ENCODE measurements at places on chromosomes 12 and 14.

- DNase-seq, result no peak
Observed at GRCh38 chr12:71011261-71011660, 90.7 kb upstream of the PTPRR start.

GRCh38 chr12:119134284-119135072 is 44.3 kb upstream of the HSPB8 start:
- DNase-seq, result no peak

- DNase-seq, result no peak
Observed at GRCh38 chr12:13631873-13632272, 349.5 kb downstream of the GRIN2B start.

- no peak for DNase-seq
Observed at GRCh38 chr12:19957308-19958125, 410.8 kb upstream of the PDE3A start.

DNA sequence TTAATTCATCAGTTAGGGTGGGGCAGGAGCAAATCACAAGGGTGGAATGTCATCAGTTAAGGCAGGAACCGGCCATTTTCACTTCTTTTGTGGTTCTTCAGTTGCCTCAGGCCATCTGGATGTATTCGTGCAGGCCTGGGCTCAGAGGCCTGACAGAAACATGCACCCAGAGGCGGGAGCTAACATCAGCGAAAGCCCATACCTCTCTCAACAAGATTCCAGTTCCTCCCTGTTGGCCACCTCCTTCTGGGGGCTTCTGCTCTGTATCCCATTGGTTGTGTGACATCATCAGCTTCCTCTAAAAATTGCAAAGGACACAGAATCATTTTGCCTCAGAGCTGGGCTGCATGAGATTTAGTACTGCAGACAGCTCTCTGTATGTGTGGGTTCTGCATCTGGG is 134.3 kb downstream of the ZNF664 start:
- DNase-seq, result no peak

DNA sequence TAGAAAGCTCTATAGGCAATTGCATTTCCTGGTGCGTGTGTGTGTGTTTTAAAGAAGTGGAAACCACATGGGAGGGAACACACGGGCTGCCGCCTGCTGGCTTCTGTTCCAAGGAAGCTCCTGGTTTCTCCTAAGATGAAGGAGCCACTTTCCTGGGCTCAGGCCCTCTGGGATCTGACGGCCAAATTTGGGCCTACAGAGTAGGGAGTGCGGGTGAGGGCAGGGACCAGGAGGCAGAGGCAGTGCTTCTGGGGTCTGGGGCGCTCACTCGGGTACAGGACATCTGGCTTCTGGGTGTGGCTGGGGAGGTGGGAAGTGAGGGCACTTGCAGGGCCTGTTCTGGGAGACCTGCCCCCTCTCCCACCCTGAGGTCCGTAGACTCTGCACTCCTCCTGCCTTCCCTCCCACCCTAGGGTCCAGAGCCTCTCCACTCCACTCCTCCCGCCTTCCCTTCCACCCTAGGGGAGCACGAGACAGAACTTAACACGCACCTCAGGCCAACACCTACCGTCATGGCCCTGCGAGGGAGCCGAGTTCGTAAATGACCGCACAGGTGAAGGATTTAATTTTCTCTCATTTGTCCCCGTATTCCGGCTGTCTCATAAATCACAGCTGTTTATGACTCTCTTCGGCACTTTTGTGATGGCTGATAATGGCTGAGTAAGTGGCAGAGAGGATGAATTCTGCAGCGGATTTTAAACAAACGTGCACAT is 127.7 kb downstream of the KIF26A start:
- no peak for DNase-seq

DNA sequence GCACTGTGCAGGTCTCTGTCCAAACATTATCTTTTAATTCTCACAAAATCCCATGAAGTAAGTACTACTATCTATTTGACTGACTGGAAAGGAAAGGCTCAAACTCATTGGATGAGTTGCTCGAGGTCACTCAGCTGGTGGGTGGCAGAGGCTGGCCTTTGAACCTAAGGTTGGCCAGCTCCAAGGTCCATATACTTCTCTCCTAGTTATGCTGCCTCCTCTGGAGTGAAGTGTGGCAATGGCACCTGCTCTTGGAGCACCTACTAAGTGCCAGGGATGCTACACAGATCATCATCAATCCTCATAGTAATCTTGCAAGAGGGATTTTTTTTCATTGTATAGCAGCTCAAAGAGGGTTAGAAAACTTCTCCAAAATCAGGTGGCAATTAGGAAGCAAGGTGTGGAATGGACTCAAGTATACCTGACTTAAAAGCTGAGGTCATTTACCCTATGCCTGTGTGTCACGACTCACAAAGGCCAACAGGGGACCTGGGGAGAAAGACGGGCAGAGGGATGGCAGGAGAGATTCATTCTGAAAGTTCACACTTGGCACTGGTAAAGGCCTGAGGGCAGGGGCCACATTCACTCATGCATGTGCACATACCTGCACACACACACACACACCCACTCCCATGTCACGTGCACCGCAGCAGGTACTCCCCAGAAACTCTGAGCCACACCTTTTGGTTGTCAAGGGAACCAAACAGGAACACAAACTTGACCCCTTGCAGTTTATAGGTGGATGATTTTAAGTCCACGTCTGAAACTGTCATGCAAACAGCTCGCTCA is 146.4 kb downstream of the FOXN3 start:
- DNase-seq, result no peak

DNA sequence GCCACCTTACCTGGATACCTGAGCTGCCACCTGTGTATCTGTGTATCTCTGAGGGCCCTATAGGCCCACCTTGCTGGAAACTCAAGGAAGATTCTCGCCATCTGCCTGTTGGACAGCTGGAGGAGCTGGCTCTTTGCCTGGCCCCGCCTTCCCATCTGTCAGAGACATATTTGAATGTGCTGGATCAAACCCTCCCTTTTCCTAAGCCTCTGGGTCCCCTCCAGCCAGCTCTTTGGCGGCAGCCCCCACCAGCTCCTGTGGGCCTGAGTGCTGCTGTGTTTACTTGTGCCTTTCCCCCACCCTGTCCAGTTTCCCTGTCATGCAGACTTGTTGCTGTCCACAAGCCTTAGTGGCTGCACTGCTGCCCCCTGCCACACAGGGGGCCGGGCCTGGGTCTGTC is 55.9 kb upstream of the SRSF5 start:
- no peak for DNase-seq

DNA sequence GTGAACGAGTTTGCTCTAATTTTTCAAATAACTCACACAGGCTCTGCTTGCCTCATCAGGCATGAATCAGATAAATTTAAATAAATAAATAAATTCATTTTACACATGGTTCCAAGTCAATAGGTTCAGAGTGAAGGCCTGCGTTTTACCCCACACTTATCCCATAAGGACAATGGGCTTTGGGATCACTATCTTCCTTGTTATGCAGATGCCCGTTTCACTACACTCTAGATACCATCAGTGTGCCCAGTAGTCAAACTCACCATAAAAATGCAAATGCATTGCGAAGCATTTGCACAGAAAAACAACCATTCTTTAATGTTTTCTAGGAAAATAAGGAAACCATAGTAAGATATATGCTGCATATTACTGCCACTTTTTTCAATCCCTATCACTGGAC is 155.9 kb upstream of the CCDC196 start:
- no peak for DNase-seq

GRCh38 chr12:6039894-6040601 is 84.4 kb downstream of the VWF start:
- no peak for DNase-seq

DNA sequence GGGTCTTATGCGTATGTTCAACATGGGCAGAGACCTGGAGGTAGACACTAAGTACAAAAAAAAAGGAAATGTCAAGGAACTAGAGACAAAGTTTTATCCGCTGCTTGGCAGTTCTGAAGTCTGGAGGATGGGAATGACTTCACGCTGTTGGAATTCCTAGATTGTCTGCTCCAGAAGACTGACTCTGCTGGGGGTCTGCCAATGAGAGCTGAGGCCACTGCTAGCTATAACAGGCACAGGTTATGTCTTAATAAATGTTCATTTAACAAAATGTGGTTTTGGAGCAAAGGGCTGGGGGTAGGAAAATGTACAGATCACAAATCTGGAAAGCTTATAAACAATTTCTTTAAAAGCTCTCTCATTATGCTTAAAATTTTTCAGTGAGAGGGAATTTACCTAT is 5.9 kb downstream of the RNASE8 start:
- no peak for DNase-seq

DNA sequence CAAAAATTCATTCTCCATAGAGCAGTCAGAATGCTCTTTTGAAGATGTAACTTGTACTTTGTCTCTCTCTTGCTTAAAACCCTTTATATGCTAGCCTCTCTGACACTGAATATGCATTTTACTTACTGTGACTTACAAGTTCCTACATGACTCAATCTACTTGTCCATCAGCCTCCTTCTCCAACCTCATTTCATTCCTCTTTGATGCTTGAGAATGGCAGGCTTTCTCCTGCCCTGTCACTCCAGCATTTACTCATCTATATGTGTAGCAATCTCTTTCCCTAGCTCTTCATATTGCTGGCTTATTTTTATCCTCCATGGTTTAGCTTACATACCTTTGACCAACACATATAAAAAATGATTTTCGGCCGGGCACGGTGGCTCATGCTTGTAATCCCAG is 561.9 kb downstream of the CCER1 start:
- DNase-seq, result no peak

DNA sequence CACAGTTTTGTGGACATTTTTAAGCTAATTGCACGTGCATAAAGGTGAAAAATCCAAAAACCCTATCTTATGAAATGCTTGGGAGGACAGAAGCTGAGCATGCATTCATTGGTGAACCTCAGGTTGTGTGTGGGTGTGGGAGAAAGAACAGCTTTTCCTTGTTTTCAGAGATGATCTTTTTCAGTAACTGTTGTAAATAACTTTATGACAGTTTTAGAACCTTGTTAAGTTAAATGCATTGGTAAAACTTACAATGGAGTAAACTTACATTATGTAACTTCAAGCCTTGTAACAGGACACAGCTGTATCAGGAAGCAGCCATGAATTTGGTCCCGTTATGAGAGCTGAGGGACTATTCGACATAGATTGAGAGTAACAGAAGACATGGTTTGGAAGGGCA is 587.4 kb downstream of the GALC start:
- DNase-seq, result no peak

GRCh38 chr14:104732931-104733681 is 9.1 kb downstream of the ADSS1 start:
- no peak for DNase-seq

- no peak for DNase-seq
Observed at GRCh38 chr12:4256043-4256826, 17.3 kb upstream of the CCND2 start.

DNA sequence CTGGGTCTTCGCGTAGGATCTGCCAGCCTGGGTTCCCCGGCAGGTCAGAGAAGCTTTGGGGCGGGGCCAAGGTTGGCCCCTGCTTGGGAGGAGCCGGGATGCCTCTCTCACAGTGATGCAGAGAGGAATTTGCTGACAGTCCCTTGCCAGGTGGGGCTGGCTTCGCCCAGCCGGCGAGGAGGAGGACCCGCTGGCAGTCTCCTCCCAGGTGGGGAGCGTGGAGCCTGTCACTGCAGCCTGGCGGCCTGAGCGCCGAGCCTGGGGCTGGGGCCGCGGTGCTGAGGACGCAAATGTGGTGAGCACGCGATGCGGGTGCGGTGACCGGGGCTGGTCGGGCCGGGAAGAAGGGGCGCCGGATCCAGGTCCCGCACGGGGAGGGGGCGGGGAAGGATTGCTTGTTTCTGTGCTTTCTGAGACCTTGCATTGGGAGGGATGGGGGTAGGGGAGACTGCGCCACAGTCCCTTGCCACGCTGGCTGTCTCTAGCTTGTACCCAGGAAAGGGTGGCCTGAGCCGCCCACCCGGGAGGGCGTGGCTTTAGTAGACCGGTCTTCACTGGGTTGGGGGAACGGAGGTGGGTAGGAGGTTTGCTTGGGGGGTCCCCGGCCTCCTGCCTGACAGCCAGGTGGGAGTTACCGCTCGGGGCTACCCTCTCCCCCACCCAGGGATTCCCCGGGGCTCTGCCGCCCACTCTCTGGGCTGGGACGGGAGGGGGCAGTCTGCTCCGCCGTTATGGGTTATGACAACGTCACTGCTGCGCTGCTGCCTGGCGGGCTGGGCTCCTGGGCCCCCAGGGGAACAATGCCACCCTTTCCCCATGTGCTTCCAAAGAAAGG is at the start of gene TMEM63C:
TMEM63C (plus strand) TSS at position 196 of the 835 bp plus-strand sequence. CDS start 37,016 bp downstream, outside the sequence.
- peak; percentile 36 for DNase-seq

GRCh38 chr14:89428546-89429198 is 11.6 kb upstream of the FOXN3 start:
- DNase-seq, result no peak

DNA sequence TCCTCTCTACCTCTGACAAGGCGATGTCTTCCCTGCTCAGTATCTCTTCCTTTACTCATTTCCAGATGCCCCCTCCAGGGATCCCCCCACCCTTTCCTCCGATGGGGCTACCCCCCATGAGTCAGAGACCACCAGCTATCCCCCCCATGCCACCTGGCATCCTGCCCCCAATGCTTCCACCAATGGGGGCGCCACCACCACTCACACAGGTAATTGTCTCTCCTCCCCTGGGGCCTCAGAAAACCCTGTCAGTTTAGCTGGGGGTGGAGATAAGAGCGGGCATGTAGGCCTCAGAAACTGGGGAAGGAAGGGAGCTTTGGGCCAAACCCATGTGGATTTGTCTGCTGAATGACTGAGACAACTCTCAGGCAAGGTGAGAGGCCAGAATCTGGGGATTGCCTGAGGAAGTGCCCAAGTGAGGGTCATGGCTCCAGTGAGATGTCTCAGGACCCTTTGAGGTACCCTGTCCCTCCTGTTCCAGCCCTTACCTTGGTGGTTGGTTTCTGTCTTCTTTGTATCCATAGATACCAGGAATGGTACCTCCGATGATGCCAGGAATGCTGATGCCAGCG is 8.1 kb downstream of the PRPF40B start:
- DNase-seq, result no peak

GRCh38 chr12:130831876-130832405 is 7.1 kb downstream of the STX2 start:
- DNase-seq, result no peak

DNA sequence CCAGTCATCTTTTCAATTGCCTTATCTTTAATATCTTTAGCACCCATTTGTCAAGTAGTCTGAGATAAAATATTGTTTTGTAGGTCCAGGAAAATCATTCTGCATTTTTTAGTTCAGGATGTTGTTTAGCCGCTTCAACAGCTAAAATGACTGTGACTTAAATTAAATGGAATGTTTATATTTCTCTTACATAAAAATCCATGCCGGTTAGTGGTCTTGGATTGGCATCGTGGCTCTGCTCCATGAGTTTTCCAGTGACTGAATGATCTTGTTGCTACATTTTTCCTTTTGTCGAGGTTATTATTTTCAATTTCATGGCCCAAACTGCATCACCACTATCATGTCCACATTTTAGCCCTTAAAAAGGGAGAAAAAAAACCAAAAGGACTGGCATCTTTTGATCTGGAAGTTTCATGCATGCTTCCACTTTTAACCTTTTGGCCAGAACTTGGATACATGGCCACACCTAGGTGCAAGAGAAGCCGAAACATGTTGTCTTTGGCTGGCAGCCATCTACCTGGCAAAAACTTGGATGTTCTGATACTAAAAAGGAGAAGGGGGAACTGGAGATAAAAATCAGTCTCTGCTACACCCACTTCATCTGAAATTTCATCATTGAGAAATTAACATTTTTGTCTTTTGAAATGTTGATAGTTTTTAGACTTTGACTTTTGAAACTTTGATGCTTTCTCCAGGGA is 142.4 kb downstream of the OTOGL start:
- DNase-seq, result no peak

All from activated CD4-positive, alpha-beta T cell treated with anti-CD3 and anti-CD28 coated beads, Interleukin-2, amount 50 U/mL, for 4 hours (primary cell).